ENCODE measurements at places on chromosomes 2 and 18.

GRCh38 chr2:32863803-32864202, 83.0 kb upstream of the LTBP1 start:
- no peak for DNase-seq

GRCh38 chr2:207042841-207043240, 103.5 kb downstream of the CPO start:
- DNase-seq = no peak

DNA sequence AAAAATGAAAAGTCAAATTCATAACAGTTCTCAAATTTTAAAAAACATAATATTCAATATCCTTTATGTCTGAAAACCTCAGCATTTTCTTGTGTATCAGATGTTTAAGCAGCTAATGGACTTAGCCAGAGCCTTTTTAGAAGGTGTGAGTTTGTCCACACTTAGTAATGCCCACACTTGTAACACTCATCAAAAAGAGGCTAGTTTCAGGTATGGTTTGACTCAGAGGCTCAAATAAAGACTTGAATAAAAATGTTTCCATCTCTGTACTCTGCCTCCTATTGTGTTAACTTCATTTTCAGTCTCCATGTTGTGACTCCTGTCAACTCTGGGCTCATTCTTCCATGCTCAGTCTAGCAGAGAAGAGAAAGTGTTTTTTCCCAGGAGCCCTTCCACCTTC, 311.6 kb downstream of the IRS1 start:
- DNase-seq = no peak

- no peak for DNase-seq
Observed at GRCh38 chr2:185245806-185246205, 492.8 kb upstream of the FSIP2 start.

GRCh38 chr2:75130171-75130570, 69.1 kb downstream of the TACR1 start:
- no peak for DNase-seq
